ENCODE measurements at places on chromosomes 13 and 19.
A peak's percentile ranks its signal among the peaks of the same experiment; 100 is the strongest.

GRCh38 chr19:558770-559439 is 13.5 kb upstream of the BSG start:
- no peak for DNase-seq

- DNase-seq: no peak
These were observed 87.2 kb downstream of the SCGB2B2 start for GRCh38 chr19:34589730-34590129.

DNA sequence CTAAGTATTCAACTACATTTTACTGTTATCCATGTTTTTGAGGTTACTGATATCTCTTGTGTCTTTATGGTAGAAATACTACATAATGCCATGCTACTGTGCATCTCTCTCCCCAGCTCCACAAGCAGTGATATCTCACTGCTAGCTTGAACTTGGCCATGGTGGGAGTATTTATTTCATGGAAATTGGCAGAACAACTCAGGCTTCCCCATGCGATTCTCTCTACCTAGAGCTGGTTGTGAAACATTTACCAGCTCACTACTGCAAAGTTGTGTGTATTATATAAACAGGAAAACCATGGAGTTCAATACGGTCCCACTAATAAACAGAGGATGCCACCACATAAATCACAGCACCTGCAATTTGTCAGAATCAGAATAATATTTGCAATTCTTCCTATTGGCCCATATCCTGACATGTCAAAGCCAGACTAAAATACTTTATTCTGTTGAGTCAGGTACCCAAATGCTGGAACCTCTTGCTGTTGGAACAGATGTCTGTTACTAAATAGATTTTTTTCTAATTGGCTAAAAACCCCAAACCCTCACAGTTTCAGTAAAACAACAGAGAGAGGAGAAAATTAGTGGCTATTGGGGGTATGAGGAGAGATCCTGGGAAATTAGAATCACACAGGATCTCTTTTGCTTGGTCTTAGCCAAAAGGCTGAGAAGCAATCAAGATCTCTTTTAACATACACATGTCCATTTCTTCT is 91.4 kb upstream of the SLC10A2 start:
- DNase-seq: no peak

GRCh38 chr13:80168089-80168850 is 172.7 kb downstream of the SPRY2 start:
- no peak for DNase-seq

DNA sequence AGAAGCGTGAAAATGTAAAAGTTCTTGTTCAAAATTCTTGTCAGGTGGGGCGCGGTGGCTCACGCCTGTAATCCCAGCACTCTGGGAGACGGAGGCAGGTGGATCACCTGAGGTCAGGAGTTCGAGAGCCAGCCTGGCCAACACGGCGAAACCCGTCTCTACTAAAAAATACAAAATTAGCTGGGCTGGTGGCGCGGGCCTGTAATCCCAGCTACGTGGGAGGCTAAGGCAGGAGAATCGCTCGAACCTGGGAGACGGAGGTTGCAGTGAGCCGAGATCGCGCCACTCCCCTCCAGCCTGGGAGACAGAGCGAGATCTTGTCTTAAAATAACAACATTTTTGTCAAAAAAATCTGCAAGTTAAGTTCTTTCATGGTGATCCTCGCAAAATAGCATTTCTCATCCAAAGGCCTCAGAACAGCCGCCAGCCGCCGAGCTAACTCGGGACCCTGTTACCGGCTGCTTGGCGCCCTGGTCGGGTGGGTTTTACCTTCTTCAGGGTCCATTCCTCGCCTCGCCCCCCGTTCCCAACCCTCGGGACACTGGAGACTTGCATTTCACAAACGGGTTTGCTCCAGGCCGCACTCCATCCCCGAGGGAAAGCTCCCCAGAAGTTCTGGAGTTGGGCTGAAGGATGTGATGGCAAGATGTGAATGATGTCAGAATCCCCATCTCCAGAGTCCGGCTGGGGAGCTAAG is 1.6 kb downstream of the LATS2 start:
- no peak for DNase-seq

DNA sequence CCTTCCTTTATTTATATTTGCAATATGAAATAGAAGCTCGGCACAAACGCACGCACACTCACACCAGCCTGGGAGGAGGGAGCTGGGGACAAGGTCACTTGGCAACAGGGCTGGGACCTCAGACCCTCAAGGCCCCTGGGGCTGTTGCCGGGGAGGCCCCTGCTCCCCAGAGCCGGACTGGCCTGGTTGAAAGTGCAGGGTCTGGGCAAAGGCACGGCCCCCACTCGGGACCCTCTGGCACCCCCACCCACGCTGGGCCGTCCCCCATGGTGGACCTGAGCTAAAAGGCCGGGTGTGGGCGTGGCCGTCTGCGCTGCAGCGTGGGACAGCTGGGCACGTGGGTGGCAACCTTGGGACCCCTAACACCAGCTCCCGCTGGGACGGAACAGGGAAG is 1.2 kb upstream of the TMEM86B start:
- no peak for DNase-seq

DNA sequence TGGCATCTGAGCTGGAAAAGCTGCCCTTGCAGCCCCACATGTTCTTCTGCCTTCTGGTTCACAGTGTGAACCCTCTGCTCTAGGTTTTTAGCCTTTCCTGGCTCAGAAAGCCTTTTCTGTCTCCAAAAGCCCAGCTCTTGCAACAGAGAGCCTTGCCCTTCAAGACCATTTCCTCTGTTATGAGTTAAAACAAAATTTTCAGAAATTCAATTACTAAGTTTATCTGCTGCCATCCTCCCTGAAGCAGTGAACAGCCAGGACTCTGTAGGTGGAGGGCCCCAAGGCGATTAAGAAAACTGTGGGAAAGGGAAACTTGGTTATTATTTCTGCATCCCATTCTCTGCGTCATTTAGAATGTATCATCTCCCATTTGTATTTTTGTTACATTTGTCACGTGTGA is 18.8 kb downstream of the FAM124A start:
- DNase-seq: no peak

DNA sequence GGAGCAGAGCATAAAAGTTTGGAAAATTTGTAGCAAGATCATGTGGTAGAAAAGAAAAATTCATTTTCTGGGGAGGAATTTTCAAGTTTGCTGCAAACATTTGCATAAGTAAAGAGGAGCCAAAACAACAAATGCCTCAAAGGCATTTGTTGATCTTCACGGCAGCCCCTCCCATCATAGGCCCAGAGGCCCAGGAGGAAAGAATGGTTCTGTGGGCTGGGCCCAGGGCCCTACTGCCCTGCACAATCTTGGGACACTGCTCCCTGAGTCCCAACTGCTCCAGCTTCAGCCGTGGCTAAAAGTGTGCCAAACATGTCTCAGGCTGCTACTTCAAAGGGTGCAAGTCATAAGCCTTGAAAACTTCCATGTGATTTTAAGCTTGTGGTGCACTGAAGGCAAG is 11.3 kb downstream of the LGALS13 start:
- no peak for DNase-seq

- no peak for DNase-seq
These were observed 5.6 kb downstream of the FFAR3 start for GRCh38 chr19:35363711-35364425.

GRCh38 chr19:3268326-3268725 is 43.9 kb downstream of the CELF5 start:
- DNase-seq: no peak

DNA sequence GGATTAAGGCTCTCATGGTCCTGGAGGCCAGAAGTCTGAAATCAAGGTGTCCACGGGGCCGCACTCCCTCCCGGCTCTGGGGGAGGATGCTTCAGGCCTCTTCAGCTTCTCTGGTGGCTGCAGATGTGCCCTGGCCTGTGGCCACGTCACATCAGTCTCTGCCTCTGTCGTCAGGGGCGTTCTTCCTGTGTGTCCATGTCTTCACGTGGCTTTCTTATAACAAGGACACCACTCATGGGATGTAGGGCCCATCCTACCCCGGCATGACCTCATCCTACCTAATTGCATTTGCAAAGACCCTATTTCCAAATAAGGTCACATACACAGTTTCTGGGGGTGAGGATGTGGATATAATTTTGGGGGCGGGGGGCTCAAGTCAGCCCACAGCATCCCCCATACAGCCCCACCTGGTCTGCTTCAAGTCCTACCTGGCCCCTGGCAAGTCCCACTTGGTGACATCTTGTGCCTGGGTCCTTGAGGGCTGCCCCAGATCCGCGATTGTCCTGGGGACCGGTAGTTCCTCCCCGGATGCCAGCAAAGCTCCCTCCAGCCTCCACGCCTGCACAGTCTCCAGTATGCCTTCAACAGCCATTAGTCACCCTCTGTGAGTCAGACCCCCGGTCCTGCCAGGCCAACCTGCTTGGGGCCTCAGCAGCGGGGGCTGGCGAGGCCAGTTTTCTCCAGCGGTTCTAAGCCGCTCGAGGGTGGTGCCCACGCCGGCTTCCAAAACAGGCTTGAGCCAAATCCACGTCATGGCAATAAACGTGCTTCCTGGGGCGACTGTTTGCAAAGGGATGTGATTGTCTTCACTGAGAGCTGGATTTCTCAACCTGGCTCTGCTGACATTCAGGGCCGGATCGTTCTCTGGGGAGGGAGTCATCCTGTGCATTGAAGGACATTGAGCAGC is 32.2 kb downstream of the MYO9B start:
- no peak for DNase-seq

- no peak for DNase-seq
These were observed at the start of gene ISYNA1 for GRCh38 chr19:18437491-18438330. Gene ISYNA1 (minus strand): TSS chr19:18438133. CDS start chr19:18437979, 154 bp downstream.

DNA sequence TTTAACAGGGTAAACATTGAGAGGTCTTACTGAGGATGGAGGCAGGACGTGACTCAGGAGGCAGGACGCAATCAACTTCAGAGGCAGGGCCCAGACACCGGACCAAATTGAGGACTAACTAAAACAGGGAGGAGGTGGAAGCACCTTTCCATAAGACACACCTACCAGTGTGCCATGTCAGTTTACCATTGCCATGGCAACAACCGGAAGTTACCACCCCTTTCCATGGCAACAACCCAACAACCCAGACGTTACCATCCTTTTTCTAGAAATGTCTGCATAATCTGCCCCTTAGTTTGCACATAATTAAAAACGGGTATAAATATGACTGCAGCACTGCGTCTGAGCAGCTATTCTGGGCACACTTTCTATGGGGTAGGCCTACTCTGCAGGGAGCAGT is 53.5 kb upstream of the SOX21 start:
- DNase-seq: no peak

GRCh38 chr19:19059837-19060611 is 3.8 kb upstream of the SLC25A42 start:
- no peak for DNase-seq

GRCh38 chr13:44237276-44237767 is 136.3 kb upstream of the SERP2 start:
- no peak for DNase-seq

DNA sequence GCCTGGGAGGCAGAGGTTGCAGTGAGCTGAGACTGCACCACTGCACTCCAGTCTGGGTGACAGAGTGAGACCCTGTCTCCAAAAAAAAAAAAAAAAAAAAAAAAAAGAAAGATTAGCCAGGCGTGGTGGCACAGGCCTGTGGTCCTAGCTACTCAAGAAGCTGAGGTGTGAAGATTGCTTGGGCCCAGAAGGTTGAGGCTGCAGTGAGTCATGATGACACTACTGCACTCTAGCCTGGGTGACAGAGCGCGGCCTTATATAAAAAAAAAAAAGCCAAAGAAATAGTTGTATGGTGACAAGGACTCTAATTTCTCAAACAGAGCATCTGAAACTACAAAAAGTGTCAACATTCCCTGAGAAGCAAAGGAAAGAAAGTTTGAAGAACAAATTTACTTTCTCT is 3.4 kb downstream of the PBX4 start:
- DNase-seq: no peak

- no peak for DNase-seq
These were observed 227.8 kb downstream of the UQCRFS1 start for GRCh38 chr19:28985201-28985600.

DNA sequence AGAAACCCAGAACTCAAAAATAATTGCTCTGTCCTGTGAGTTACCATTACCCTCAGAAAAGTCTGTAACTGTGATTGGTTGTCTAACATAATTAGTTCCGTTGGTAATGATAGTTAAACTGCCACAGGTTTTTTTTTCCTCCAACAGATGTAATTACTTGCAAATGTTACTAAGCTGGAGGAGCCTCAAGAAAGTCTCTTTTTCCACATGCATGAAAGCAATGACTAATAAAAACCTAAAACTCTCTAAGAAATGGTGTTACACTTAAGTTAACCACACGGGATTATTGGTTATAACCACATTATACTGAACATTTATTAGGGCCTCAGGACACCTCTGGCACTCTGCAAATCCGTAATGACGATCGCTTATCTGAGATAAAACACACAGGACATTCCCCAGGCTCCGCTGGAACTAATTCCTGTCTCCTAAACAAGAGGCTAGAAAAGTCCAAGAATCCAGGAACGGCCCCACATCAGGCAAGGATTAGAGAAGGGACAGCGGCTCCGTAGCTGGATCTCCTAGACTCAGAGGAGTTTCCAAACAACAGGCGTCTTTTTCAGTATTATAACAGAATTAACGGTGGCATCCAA is 753 bp downstream of the ZNF235 start:
- DNase-seq: no peak

DNA sequence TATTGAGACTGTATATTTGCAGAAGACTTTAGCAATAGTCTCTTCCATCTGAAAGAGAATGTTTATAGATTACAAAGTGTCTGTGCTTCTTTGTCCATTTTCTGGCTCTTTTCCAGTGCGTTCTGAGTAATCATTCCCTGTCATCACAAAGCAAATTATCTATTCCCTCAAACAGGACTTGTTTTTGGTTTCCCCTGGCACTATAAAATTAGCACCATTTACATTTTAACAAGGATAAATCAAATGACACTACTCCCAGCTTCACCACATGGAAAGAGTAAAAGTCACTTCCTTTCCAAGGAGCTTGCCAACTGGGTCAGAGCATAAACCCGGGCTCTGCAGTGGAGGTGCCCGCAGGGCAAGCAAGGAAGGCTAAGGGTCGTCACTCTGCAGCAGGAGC is 88.1 kb downstream of the SHISA2 start:
- no peak for DNase-seq

GRCh38 chr19:31338069-31338776 is 11.0 kb downstream of the TSHZ3 start:
- DNase-seq: peak; percentile 1

DNA sequence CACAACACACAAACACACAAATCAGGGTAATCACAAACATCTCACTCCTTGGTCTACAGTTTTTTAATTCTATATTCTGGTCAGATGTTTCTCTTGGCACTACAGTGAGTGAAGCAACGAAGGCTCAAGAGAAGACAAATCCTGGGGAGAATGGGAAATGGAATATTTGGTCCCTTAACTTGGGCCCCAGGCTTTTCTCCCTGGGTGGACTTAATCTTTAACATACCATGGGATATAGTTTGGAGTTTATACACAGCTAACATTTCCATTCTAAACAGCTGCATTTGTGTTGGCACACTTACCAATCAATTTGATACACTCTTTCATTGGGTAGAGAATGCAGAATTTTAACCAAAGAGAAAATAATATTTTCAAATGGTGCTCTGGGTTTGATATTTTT is 1132.6 kb upstream of the SLC10A2 start:
- DNase-seq: no peak
